ENCODE measurements at places on chromosomes 3 and 15.

DNA sequence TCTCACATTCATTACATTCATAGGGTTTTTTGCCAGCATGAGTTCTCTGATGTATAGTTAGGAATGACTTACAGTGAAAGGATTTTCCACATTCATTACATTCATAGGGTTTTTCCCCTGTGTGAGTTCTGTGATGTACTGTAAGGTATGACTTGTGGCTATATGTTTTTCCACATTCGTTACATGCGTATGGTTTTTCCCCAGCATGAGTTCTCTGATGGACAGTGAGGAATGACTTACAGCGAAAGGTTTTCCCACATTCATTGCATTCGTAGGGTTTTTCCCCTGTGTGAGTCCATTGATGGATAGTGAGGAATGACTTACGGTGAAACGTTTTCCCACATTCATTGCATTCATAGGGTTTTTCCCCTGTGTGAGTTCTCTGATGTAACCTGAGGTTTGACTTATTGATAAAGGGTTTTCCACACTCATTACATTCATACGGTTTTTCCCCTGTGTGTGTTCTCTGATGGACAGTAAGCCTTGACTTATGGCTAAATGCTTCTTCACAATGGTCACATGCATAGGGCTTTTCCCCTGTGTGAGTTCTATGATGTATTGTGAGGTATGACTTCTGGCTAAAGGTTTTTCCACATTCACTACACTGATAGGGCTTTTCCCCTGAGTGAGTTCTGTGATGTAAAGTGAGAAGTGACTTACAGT is 47.4 kb downstream of the ZNF717 start:
- no peak for DNase-seq

GRCh38 chr15:92531406-92531805 is 124.2 kb downstream of the FAM174B start:
- no peak for DNase-seq

- DNase-seq, result no peak
Observed at GRCh38 chr15:64029110-64029509, 17.2 kb downstream of the DAPK2 start.

DNA sequence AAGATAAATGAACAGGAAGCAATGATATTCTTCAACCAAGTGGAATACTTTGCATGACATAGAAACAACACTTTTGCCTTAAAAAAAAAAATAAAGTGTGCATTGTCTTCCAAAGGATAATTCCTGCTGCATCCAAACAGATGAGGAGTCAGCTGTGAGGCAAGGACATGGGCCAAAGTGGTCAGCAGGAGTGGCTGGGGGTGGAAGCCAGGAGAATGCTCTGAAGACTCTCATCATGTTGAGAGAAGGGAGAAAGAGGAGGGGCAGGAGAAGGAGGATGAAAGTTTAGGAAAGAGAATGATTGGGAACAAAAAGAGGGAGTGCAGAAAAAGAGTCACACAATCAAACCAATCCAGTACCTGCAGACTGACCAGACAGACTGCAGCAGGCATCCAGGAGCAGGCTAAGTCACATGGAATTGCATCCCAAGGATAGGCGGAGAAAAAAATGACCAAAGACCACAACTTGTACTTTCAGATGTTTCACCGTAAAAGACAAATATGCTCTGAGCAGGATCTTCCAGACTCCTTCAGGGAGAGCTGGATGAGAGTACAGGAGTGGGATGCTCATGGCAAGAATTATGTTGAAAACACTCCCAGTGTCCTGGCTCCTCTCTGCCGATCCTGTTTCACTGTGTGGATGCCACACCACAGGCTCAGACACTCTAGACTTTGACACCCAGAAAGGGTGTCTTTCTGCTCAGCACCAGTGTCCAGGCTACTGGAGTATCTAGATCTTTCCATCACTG is 11.9 kb downstream of the ABI3BP start:
- peak; percentile 48 for DNase-seq

GRCh38 chr3:192915304-192915703 is 2.4 kb downstream of the MB21D2 start:
- peak; percentile 61 for DNase-seq

- peak; percentile 83 for DNase-seq
Observed at GRCh38 chr15:70867911-70868467, 14.0 kb upstream of the LARP6 start.

DNA sequence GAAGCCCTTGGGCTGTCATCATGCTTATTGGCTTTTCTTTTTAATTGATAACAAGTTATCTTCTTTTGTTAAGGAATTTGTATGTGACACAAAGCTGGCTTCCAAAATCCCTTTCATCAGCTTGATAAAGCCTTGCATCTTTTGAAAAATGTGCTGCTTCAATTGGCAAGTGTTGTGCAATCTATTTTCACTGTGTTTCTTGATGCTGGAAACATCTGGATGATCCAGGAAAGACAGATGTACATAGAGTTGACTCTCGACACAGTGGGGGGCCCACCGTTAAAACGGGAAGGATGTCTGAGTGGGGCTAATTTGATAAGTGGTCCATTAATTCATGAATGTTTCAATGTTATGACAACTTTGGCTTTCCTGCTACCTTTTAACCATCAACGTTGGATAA is 158.3 kb upstream of the WNT5A start:
- DNase-seq, result no peak

GRCh38 chr15:95470529-95470928 is 860.0 kb upstream of the NR2F2 start:
- no peak for DNase-seq

DNA sequence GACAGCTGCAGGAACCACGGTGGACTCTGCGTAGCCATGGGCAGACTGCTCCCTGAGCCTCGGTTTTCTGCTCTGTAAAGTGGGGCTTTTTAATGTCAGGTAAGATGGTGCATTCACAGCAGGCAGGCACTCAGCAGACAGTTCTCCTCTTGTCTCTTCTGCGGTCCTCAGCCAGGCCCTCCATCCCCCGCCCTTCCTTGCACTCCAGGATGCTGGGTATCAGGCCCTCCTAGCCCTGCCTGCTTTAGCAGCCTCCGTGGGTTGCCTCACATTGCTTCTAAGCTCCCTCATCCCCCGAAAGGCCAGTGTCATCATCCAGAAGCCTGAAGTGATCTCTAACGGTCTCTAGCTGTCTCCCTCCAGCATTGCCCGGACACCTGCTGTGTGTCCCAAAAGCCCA is 115.7 kb downstream of the WNT7A start:
- DNase-seq, result no peak

GRCh38 chr15:88804257-88804656 is 1.0 kb downstream of the ACAN start:
- DNase-seq, result no peak

DNA sequence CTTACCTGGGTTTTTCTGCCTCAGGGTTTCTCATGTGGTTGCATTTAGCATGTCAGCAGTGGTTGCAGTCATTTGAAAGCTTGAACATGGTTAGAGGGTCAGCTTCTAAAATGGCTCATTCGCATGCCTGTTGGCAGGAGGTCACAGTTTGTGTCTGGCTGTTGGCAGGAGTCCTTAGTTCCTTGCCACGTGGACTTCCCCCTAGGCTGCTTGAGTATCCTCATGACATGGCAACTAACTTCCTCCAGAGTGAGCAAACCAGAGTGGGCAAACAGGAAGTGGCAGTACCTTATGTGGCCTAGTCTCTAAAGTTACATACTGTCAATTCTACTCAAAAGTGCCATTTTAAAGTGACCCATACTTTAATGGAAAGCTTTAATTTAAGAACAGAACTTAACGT is 3.4 kb upstream of the UNC13C start:
- DNase-seq, result no peak

GRCh38 chr3:123971406-123971805 is 10.4 kb upstream of the CCDC14 start:
- peak; percentile 55 for DNase-seq

DNA sequence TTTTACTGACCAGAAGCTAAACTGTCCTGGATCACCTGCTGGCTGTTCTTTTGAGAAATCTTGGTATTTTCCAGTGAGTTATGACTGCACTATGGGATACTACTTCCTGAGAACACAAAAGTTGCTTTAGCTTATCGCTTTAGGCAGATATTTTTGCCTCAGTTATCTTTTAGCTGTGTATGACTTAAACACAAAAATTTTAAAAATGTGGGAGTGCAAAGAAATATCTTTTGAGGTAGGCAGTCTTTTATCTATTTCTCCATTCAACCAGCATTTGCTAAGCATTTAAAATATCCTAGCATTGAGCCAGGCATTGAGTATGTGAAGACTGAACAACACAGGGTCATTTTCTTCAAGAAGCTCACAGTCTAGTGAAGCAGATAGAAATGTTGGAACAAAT is 981.9 kb downstream of the FHIT start:
- no peak for DNase-seq

GRCh38 chr15:58597943-58598828 is 151.3 kb downstream of the ADAM10 start:
- no peak for DNase-seq

- no peak for DNase-seq
Observed at GRCh38 chr15:75159244-75159643, 42.4 kb upstream of the C15orf39 start.

DNA sequence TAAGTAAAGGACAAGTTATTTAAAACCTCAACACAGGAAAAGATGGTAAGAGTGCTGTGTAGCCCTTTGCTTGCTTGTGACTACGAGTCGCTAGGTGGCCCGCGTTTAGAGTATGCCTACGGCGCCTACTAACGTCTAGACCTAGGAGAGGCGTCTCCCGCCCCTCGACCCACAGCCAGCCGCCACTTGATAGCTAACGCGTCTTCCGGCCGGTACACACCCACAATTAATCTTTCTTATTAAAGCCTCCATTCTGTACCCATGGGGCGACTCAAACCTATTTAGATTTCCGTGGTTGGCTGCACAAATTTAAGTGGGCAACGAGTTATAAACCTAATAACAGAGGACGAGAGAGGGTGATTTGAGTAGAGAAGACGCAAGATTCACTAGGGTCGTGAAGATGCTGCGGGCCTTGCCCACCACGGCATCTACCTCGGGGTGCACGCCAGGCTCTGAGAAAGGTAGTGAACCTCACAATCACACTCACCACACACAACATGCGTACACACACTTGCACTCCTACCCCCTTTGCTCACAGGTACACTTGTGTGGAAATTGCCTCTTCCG is 12.0 kb downstream of the SOX2 start:
- no peak for DNase-seq

DNA sequence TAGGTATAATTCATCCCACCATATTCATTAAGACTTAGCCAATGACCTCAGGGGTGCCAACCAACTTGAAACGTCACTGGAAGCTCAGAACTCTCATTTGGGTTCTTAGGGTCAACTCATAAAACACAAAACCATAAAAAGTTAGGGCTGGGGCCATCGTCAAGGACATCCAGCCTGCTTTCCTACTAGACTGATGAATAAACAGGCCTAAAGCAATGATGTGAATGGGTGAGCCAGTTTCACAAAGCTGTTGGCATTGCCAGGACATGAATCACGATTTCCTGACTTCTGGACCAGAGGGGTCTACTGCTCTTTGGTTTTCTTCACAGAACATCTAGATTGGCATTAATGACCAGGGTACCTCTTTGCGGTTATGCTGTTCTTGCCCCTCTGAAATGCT is 64.7 kb downstream of the EOMES start:
- no peak for DNase-seq

DNA sequence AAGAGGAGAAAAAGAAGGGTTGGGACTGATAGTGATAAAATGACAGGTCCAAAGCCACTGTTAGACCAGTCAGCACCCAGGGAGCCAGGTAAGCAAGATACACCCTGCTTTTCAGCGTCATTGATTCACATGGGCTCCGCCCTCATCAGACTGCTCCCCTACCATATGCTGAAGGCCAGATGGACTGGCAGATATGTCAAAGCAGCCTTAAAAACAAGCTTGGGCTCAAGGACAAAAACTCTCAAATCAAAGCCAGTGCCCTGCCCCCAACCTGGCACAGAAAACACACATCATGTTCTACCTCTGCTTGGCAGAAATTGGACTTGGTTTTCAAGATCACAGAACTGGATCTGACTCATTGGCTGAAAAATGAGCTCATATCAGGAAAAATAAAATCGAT is 33.4 kb downstream of the SH3BP5 start:
- DNase-seq, result no peak

- DNase-seq, result no peak
Observed at GRCh38 chr15:99506399-99506798, 59.4 kb upstream of the MEF2A start.

- peak; percentile 84 for DNase-seq
Observed at GRCh38 chr15:84633311-84634227, 20.5 kb downstream of the WDR73 start.

- peak; percentile 56 for DNase-seq
Observed at GRCh38 chr3:143158014-143158988, 38.7 kb downstream of the CHST2 start.

GRCh38 chr15:95446854-95447253 is 883.6 kb upstream of the NR2F2 start:
- no peak for DNase-seq

GRCh38 chr3:141184430-141184829 is 47.2 kb upstream of the PXYLP1 start:
- no peak for DNase-seq

- DNase-seq, result no peak
Observed at GRCh38 chr3:184526088-184526433, 35.5 kb upstream of the EPHB3 start.

- DNase-seq, result peak; percentile 28
Observed at GRCh38 chr3:192273697-192274010, 453.7 kb downstream of the FGF12 start.

GRCh38 chr15:74171965-74172541 is 1.5 kb upstream of the ISLR start:
- no peak for DNase-seq

GRCh38 chr3:11391174-11391879 is 119.1 kb downstream of the ATG7 start:
- peak; percentile 46 for DNase-seq

DNA sequence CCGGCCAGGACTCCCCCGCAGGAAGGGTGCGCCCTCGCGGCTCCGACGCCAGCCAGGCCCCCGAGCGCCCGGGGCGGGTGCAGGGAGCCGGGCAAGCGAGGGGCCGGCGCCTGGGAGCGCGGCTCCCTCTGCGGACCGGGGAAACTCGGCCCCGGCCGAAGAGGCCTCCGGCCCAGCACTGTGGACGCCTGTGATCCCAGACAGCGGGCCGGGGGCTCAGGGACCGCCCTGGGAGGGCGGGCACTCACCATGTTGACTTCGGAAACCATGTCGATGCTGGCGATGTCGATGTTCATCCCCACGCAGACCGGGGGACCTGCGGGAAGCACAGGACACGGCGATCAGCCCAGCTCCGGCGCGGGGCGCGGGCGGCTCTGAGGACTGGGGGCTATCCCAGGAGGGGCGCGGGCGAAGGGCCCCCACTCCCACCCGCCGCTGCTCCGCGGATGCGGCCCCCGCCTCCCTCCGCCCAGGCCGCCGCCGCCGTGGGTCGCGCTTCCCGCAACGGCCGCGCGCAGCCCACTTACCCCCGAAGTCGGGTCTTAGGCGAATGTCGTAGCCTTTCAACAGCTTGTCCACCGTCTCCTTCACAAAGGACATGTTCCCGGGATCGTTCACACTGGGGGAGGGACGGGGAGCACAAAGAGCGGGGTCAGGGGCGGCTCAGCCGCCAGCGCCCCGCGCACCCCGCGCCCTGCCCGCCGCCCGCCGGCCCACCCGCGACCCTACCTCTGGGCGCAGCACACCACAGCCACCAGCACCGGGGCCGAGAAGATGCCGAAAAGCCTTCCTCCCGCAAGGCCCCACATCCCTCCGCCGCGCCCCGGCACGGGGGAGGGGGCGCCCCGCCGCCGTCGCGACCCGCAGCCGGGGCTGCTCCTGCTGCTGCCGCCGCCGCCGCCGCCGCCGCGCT is at the start of gene GABRB3:
GABRB3 (minus strand) TSS at position 913 of the 913 bp plus-strand sequence.
- DNase-seq, result peak; percentile 1
